ENCODE measurements at places on chromosomes 6 and 20.

DNA sequence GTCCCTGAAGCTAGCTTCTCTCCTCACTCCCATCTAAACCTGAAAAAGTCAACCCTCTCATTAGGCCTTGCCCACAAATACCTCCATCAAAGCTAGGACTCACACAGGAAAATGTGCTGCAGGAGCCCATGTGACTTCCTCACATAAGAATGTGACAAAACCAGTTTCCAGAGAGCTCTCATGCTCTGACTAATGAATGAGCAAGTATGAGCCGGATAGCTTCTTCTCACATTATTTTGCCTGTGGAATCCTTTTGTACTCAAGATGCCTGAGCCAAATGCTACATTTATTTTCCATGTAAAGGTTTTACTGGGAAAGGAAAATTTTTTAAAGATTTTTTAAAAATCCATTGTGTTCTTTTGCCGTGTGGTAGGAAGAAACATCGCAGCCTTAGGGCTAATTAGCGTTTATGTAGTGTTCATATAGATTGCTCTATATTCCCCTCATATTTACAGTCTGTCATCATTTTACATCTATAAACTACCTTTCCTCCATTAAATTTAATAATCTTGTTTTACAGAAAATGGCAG is 68.6 kb upstream of the CCN6 start:
- DNase-seq: no peak

- no peak for DNase-seq
Observed at GRCh38 chr6:37919417-37920157, 100.1 kb downstream of the ZFAND3 start.

DNA sequence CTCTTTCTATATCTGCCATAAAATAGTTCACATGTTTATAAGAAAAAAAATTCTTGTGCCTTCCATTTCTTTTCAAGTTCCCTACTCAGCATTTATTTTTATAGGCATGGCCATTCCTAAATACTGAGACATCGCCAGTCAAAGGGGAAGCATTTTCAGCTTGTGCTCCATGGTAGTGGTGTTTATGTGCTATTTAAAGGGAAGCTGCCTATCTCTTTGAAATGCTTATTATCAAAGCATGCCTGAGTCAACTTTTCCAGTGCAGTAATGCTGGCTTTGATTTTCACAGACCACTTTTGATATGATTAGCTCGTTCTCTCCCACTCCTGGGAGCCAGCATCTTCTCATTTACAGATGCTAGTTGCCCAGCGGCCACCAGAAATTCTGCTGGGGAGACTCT is 124.1 kb upstream of the RIN2 start:
- no peak for DNase-seq

- no peak for DNase-seq
Observed at GRCh38 chr20:42173440-42173839, 555.3 kb upstream of the CHD6 start.

- no peak for DNase-seq
Observed at GRCh38 chr6:112745765-112746164, 398.6 kb downstream of the RFPL4B start.

GRCh38 chr6:42751055-42751454 is 5.2 kb upstream of the TBCC start:
- no peak for DNase-seq

DNA sequence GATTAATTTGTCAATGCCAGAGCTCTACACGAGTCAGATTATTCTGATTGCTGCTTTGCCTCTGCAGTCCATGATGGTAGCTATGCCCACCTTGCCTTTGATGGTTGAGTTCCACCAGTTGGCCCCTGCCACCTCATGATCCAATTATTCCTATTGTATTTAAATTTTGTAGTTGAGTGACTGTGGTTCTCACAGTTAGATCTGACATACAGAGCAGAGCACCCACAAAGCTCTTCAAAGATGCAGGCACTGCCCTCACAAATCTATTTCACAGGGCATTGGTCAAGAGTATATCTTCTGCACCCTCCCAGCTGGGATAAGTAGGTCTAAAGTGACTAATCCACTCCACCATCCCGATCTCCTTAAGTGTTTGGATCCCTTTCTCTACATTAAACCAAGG is 318.8 kb downstream of the EYA4 start:
- DNase-seq: no peak

DNA sequence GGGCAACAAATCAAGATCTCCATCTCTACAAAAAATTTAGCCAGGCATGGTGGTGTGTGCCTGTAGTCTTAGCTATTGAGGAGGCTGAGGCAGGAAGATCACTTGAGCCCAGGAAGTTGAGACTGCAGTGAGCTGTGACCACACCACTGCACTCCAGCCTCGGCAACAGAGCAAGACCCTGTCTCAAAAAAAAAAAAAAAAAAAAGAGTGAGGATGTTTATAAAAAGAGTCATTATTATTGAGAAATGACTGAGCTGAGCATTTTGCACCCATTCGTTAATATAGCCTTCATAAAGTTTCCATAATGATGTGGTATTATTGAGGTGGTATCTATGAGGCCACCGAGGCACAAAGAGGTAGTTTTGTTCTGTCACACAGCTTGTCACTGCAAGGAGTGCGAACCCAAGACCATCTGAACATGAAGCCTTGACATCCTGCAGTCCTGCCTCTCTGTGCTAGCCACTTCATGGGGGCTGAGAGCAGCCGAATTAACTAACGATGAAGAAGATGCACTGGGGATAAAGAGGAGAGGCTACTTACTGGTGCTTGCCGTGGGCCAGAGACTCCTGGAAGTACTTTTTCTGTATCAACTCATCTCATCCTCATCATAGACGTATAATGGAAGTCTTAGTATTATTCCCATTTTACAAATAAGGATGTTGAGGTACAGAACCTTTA is 175.5 kb downstream of the BCAS1 start:
- DNase-seq: no peak

- DNase-seq: no peak
Observed at GRCh38 chr6:106927531-106928398, 46.8 kb downstream of the CD24 start.

DNA sequence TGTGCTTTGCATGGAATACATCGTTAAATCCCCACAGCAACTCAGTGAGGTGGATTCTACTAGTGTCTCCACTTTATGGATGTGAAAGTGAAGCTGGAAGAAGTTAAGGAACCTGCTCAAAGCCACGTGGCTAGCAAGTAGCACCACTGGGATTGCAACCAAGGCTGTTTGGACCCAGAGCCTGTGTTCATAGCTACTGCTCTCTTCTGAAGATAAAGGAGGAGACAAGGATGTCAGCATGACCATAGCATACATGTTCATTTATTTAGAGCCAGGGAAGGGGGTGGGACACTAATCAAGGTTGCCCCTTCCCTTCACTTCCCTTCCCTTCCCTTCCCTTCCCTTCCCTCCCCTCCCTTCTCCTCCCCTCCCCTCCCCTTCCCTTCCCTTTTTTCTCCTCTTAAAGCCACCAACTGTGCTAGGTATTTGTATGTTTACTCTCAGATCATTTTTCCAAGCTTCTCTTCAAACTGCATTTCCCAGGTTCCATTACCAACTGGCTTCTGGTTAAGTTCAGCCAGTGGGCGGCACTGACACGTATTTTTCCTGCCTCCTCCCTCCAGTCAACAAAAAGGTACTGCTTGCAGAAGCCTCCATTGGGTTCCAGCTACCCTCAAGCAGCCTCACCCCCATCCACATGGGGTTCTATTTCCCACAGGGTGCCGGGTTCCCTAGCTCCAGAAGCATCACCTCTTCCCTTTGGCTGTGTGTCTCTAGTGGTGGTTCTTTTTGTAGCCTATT is 134.9 kb downstream of the BCAS1 start:
- DNase-seq: no peak

GRCh38 chr6:82957171-82957867 is 108.3 kb downstream of the UBE3D start:
- DNase-seq: no peak

DNA sequence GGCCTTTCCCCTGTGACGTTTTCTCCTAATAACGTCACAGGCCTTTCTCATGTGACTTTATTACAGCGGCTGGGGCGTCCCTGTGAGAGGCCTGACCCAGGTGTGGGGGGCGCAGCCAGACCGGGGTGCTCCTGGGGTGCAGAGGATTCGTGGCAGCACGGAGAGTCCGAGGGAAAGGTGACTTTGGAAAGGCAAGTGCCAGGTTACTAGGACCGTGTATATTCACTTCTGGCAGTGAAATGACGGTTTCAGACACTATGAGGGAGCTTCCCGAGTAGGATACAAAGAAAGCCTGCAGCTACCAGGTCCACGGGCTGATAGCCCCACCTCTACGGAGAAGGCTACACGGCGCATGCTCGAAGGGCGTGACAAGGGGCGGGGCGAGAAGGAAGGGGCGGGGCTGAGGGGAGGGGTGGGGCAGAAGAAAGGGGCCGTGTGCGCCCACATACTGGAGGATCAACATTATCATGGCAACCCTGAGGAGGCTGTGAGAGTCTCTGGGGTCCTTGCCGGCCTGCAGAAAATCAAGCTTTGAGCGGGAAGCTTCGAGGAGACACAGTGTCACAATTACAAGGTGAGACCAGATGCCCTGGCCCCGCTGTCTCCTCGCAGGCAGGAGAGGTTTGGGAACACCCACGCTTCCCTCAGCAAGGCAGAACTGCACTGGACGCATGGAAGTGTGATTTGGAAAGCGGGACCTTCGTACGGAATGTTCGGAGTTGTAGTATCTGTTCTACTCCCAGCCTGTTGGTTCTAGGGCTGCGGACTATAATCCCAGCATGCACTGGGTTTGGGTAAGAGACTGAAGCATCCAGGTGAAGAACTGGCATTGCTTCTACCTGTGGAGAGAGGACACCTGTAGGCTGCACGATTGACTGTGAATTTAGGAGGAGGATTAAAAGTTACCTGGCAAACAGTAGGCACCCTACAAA is 54.4 kb upstream of the ZNF337 start:
- peak; percentile 24 for DNase-seq

DNA sequence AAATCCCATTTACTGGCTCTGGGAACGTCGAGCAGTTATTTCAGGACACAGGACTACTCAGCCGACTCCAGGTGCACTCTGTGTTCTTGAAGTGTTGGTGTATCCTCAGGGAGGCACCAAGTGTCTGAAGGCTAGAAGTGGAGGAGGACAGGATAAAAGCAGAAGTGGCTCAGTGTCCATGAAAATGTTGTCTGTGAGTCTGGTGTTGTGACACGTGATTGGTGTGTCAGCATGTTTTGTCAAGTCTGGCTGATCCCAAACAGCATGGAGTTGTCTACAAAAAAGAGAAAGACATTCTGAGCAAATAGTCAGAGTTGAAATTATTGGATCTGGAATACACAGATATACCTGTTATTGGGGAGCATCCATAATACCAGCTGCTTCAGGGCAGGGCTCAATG is 30.3 kb downstream of the SCGN start:
- no peak for DNase-seq

GRCh38 chr20:33075281-33075680 is 4.2 kb upstream of the BPIFB4 start:
- no peak for DNase-seq

- DNase-seq: no peak
Observed at GRCh38 chr6:71053475-71053874, 96.6 kb upstream of the B3GAT2 start.

GRCh38 chr20:63963348-63963741 is 6.4 kb downstream of the ZNF512B start:
- no peak for DNase-seq

DNA sequence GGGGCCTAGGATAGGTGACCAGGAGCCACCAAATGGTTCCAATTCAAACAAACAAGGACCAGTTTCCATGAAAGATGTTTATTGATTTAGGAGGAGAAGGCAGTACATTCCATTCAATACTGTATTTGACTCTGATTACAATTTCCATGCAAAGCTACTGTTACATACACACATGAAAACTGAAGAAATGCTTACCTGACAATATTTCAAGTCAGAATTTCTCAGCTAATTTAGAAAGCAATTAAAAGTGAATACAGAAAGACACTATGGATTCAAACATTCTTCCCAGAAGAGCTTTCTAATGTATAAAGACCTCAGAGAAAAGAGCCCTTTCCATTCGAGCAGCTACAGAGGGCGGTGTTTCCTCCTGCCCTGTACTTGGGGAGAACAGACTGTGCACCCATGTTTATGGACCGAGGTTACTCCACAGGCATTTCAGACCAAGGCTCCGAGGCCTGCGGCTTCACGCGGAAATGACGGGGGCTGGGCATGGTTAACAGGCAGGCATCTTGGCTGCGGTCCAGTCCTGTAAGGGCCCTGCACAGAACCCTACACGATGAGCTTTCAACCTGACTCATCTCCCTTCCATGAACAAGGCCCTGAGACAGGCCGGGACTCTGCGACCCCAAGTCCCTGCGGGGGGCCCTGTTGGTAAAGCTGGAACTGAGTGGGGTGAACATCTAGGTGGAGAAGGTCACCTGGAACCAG is 25.7 kb upstream of the TCFL5 start:
- no peak for DNase-seq

- DNase-seq: no peak
Observed at GRCh38 chr6:73657201-73657600, 3.4 kb upstream of the SLC17A5 start.

DNA sequence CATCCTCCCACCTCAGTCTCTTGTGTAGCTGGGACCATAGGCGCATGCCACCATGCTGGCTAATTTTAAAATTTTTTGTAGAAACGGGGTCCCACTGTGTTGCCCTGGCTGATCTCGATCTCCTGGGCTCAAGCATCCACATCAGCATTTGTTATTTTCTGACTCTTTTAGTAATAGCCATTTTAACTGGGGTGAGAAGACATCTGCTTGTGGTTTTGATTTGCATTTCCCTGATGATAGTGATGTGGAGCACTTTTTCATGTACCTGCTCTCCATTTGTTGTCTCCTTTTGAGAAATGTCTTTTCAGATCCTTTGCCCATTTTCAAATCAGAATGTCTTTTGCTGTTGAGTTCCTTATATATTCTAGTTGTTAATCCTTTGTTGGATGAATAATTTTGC is 22.2 kb upstream of the TULP4 start:
- no peak for DNase-seq

DNA sequence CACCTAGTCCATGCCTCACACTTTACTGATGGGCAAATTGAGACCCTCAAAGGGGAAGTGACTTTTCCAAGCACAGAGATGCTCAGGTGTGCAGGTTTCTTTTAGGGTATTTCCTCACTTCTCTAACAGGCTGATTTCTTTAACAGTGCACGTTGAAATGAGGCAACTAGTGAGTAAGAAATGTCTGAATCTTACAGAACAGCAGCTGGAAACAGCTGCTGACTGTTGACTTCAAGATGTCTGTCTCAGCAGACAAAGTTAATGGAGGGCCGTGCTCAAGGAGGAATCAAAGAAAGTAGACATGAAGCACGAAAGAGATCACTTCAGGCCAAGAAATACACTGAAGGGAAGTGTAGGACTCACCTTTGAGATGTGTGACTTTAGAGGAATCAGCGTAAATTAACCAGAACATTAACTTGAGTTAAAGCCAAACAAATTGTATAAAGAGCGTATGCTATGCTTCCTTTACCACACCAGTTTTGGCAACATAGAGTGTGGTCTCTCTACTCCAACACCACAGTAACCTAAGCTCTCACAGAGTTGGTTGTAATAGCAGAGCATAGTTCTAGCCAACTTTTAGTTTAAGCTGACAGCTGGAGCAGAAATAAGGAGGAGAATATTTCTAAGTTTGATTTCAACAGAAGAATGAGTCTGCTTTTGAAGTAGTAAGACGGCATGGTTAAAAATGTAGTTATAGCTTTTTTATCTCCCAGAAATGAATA is 60.9 kb downstream of the SAMD3 start:
- DNase-seq: no peak
